ENCODE measurements at places on chromosomes 13 and 19.

GRCh38 chr13:42011601-42012350, 36.7 kb upstream of the DGKH start:
- DNase-seq: no peak

DNA sequence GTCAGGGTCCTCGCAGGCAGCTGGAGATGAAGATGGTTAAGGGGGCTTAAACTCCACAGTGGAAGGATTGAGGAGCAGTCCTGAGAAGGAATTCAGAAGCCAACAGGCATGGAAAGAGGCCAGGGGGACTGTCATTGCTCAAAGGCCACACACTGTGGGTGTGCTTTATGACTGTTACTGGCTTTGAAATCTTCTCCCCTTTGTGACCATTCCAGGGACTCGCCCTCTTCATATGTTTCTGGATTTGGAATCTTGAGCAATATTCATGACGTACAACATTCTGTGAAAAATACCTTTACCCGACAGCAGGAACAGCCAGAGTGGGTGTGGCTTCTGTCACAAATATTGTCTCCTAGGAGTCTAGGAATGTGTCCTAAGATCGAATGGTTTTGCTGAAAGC, 16.6 kb downstream of the CEACAM7 start:
- no peak for DNase-seq

DNA sequence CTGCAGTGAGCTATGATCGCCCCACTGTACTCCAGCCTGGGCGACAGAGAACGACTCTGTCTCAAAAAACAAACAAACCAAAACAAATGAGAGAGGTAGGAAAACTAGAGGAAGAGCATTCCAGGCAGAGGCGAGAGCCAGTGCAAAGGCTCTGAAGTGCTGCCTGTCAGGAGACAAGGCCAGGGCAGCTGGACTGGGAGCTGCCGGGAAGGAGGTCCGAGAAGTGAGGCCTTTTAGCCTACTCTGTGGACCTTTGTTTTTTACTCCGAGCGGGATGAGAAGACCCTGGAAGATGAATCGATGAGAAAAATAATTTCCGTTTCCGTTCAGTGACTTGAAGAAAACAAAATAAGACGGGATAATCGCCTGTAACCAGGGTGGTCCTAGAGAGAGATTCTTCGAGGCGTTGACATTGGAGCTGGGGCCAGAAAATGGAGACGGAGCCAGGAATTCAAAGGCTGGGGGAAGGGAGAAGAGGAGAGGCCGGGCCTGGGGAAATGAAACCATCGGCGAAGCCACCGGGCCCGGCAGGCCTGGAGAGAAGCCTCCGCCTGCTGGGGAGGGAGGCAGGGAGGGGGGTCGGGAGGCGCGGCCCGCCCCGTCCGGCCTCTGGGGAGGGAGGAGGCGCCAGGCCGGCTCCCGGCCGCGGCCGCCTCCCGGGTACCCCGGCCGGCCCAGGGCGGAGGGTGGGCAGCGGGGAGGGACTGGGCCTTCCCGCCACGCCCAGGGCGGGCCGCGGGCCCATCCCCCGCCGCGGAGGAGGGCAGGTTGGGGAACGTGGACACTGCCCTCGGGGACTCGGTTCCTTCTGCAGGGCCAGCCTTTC, 7.8 kb upstream of the SERTAD1 start:
- peak; percentile 48 for DNase-seq

- DNase-seq: no peak
These were observed 10.8 kb downstream of the NFKBID start for GRCh38 chr19:35889370-35890112.

DNA sequence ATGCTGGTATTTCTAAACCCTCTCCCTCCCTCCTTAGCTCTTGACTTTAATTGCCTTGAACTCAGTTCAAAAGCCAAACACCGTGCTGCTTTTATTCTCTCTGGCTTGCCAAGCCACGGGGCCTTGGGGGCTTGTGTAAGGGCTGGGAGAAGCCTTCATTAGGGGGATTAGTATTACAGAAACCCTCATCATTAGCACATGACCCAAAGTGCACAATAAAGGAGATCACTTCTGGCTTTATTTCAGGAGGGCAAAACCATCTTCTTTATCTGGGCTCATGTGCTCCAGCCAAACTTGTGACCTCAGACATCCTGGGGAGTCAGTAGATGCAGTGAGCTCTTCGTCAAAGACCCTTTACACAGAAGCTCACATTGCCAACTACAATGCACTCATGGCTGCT, at the start of gene DCT:
Gene DCT, minus strand, starts transcription at position 67 of the 400 bp plus-strand sequence. CDS start 427 bp downstream, outside the sequence.
- DNase-seq: no peak

- peak; percentile 71 for DNase-seq
These were observed at the start of gene ZFP30 for GRCh38 chr19:37655301-37655688. ZFP30 (minus strand) TSS chr19:37655465; CDS start chr19:37647822, 7,643 bp downstream.

DNA sequence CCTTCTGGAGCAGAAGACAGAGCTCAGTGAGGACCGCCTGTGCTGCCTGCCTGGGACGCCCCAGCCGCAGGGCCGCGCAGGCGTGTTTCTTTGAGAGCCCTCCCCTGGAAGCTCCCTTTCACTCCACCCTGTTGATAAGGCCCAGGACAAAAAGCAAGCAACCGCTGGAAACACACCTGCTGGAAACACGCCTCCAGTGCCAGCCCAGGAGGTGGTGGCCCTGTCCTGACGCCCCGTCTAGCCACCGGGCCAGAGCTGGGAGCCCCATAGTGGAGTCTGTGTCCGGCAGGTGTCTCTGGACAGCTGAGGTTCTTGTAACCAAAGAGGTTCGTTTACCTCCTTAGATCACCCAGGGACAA, 173.8 kb downstream of the KATNAL1 start:
- DNase-seq: no peak

GRCh38 chr19:39481229-39481545, 549 bp downstream of the TIMM50 start:
- no peak for DNase-seq

DNA sequence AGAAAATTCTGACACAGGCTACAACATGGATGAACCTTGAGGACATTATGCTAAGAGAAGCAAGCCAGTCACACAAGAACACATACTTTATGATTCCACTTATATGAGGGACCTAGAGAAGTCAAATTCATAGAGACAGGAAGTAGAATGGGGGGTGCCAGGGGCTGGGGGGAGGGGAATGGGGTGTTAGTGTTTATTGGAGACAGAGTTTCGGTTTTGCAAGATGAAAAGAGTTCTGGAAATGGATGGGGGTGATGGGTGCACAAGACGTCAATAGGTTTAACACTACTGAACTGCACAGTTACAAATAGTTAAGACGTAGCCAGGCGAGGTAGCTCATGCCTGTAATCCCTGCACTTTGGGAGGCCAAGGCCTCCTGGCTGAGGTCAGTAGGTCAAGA, 3.5 kb upstream of the ZNF787 start:
- no peak for DNase-seq

DNA sequence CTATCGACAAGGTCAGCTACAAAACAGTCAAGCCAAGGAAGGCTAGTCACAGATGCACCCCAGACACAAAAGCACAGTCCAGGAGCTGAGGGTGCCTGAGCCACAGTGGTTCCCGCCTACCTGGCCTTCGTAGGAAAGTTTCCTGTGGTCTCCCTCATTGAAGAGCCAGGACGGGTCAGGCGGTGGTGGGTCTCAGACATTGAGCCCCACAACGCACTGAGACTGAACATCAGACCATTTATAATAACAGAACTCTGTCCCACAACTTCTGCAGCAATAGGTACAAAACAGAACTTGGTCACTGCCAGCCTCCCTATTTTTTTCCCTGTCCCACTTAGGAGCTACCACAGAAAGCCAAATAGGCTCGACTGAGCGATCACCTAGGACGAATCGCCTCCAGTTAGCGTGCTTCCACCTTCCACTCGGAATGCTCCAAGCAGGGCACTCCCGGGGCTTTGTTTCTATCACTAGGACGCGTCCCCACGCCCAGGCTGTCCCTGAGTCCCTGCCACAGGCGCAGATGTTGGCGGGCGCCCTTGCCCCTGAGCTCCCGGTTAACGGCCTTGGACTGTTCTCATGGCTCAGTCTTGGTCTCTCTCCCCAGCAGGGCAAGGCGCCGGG, 640 bp upstream of the ZNF544 start:
- DNase-seq: no peak

- DNase-seq: no peak
These were observed 163.9 kb downstream of the RNF17 start for GRCh38 chr13:24927810-24928404.

DNA sequence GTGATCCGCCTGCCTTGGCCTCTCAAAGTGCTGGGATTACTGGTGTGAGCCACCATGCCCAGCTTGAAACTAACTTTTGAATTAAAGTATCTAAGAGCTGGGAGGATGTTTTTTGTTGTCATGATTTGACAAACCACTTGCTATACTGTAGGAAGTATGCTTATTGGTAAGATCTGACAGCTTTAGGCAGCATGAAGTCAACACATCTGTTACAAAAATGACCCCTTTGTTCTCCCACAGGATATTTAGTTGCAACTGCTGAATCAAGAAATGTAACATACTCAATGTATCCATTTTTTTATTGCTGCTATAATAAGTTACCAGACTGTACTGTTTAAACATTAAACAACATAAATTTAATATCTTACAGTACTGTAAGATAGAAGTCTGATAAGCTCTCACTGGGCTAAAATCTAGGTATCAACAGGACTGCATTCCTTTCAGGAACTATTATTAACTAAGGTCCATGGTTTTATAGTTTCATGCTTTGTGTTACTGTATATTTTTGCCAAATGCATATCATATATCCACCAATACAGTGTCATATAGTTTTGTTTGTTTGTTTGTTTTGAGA, 22.8 kb upstream of the LRP3 start:
- no peak for DNase-seq

DNA sequence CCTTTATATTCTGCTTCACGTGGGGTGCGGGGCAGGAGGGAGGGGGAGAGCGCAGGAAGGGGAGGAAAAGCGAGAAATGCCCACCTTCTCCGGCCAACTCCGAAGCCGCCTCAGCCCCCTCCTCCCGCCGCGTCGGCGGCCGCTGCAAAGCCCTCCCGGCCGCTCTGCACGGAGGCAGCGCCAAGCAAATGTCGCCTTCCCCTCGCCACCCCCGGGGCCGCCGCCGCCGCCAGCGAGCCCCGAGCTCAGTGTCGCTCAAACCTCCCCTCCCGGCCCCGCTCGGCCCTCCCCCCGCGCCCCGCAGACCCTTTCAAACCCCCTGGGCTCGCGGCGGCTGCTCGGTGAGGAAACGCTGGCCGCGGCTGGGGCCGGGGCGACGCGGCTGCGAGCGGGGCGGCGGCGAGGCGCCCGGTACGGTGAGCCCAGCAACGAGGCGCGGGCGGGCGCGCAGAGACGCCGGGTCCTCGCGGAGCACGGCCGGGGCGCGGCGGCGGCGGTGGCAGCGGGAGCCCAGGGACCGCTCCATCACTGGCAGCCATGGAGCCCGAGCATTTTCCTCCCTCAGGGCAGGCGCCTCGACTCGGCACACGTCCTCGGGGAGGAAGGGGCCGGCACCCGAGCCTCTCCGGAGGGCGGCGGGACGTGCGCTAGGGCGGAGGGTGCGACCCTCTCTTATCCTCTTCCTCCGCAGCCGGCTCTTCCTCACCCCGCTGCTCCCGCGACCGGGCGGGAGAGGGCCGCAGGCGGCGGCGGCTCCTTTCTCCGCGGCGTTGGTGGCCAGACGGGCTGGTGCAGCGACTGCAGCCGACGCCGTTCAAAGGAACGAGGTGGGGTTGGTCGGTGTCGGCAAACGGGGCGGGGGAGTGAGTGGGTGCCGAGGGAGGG, 463 bp upstream of the TSC22D1 start:
- DNase-seq: peak; percentile 32

- no peak for DNase-seq
These were observed 813 bp downstream of the ZNF296 start for GRCh38 chr19:45075301-45076028.

- no peak for DNase-seq
These were observed 1249.4 kb upstream of the SLC10A2 start for GRCh38 chr13:104315606-104316005.

DNA sequence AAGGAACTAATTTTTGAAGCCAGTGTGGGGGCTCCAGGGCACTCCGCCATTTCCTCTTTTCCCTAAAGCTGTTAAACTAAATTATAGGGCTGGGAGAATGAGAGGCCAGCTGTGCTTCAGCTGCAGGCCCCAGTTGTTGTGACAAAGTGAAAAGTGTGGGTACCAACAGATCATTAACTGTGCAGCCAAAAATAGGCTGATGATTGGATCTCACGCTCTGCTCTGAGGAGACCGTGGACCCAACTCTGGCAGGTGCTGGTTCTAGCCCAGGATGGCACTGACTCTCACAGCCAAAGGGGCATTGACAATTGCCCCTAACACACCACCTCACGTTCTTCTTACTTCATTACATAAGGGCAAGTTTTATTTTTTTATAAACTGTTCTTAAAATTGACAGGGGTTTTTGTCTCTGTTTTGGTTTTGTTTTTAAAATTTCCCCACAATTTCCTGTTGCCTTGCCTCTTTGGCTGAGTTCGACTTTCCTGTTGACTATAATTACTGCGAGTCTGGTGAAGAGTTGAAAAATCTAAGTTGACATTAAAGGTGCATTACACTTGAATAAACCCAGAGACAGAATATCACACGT, 391.0 kb downstream of the FGF9 start:
- no peak for DNase-seq

- peak; percentile 48 for DNase-seq
These were observed 31.3 kb upstream of the ISYNA1 start for GRCh38 chr19:18469069-18469846.

- DNase-seq: no peak
These were observed 1.1 kb upstream of the AKAP11 start for GRCh38 chr13:42270857-42271215.

GRCh38 chr13:113151745-113152690, 6.4 kb upstream of the PROZ start:
- no peak for DNase-seq

- DNase-seq: no peak
These were observed 6.7 kb downstream of the RNU6-9 start for GRCh38 chr19:900043-900301.

DNA sequence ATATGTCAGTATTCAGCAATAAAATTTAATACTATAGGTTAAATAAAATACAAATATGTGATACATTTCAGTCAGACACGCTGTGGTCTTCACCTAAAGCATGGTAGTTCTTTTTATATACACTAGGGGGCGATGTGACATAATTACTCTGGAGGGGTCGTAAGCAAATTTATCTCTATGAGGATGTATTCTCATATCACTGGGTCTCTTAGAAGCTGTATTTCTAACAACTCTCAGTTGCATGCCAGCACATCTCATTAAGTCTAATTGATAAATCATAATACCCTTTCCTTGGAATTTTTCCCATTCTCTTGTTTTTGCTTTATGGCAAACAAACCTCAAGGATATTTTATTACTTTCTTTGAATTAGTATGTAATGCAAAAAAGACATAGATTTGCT, 3.9 kb upstream of the PCDH17 start:
- peak; percentile 9 for DNase-seq

DNA sequence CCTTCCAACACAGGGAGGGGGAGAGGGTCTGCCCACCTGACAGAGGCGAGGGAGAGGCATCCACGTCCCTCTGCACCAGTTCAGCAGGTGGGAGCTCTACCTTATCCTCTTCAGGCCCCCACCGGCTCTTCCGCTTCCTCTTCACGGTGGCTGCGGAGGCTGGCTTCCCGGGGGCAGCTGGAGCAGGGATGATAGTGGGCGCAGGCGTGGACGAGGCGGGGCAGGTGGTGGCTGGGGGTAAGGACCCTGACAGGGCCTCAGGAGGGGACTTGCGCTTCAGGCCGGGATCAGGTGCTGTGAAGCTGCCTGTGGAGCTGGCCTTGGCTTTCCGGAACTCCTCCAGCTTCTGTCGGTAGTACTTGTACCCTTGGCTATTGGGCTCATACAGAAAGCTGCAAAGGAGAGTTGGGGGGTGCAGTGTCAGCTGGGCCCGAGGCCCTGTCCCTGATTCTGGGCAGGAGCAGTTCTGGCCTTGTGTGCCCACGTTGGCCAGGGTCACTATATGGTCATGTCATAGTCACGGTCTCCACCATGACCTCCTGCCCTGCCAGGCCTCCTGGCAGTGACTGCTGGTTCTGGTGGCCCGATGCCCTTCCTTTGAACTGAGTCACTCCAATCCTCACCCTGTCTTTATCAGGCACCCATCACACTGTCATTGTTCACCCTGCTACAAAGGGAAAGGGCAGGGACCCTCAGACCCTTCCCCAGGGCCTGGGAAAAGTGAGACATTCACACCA, 23.2 kb downstream of the SUGP1 start:
- no peak for DNase-seq
